ENCODE measurements at places on chromosomes 5 and 9. TPM values are rescaled to one million over a fixed set of nuclear protein-coding genes. Genes with fewer than 3 reads are reported as not detected.
A peak's percentile ranks its signal among the peaks of the same experiment; 100 is the strongest.

- no peak for DNase-seq
These were observed 462.5 kb upstream of the TYRP1 start for GRCh38 chr9:12230708-12231107.

DNA sequence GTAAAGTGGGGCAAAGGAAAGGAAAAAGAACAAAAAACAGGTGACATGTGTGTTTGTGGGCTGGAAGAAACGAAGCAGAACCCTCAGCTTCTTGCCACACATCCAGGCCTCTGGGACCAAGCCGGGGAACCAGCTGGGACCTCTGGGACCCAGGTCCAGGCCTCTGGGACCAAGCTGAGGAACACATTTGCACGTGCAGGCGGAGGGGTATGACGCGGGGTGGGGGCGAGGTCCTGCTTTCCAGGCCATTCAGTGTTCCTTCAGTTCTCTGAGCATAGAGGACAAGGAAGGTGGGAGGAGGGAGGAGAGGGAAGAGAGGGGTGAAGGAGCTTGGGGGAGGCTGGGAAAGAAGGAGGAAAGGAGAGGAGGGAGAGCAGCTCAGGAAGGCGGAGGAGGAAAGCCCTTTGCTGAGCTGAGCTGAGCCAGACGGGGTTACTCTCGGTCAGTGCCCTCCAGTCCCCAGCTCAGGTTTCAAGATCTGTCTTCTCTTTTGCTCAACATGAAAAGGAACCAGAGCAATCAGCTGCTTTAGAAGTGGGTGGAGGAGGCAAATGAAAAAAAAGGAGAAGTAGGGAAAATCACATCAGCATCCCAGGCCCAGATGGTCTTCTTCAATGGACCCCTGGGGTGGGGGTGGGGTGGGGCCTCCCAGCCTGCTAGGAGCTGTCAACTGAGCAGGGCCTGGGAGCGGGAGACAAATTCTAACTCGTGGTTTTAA is 59.1 kb downstream of the ABCA1 start:
- peak; percentile 28 for DNase-seq

DNA sequence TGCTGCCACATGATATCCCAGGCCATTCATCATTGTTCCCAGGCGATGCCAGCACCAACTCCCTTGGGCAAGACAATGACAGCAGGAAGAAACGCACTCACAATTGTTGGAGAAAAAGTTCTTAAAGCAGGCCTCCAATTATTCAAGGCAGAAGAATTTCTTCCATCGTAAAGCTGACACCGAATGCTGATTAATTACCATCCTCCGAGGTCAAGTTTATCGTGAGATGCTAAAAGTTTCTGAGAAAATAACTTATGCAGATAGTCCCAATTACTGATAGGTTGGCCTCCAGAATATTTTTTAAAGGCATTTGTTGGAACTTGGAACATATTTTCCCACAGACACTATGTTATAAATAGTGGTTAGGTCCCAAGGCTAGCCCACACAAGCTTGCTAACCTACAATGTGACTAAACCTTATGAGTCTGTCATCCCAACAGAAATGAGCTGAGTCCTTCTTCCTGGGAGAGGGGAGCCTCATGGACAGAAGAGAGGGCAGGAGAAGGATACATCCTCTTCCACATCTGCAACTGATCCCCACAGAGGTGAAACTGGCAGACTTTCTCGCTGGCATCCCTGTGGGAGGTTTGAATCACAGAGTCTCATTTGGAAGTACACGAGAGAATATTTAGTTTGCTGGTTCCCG is 202.4 kb upstream of the TBC1D2 start:
- DNase-seq = no peak

DNA sequence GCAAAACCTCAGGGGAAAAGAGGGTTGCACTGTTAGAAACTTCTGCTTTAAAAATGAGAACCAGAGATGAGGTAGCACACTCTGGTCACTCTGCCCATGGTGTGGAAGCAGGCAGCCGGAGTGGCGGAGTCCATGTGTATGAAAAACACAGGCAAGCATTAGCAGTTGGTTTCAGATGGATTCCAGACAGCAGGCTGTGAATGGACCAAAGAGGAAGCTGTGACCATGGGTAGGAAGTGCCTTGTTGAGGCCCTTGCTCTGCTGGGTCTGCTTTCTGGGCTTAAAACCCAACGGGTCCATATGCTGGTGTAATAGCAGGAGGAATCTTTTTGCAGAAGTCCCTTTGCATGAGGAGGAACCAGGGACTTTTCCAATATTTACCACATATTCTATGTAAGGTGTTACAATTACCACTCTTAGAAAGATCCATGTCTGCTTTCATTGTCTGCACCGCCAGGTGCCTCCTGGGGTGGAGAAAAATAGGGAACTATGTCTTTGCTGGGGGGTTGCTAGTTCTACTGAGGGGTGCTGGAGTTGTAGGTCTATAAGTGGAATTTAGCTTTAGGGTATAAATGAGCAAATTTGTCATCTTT is 77.0 kb downstream of the ANKRD55 start:
- DNase-seq = no peak

GRCh38 chr9:114385397-114386181 is 2.2 kb downstream of the AKNA start:
- no peak for DNase-seq

DNA sequence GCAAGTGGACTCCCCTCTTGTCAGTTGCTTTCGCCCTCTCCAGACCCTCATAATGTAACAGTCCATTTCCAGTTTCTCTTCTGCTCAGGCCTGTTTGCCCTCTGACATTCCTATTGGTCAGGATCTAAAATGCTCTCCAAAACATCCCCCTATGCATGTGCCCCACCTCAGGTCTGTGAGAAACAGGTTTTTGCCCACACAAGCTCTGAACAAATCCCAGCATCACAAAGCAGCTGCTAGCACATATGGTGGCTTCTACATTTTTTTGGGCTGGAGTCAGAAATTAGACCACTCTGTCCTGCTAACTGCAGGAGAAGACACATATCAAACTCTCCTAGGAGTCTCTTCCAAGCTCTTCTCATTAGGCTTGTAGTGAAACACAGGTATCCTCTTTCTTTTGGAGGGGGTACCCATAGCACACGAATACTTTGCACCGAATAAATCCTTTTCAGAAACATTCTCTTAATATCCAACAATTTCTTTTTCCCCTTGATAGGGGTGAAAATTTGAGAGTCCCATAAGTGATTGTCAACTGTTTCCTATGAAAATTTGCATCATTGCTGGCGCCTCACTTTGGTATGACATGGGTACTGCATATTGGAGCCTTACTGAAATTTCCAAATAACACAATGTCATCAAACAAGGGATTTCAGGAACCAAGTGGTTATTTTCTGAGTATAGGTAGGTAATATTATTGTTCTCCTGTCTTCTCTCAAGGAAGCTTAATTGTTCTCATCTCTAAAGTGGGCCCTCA is 19.3 kb upstream of the HSPA9 start:
- no peak for DNase-seq

DNA sequence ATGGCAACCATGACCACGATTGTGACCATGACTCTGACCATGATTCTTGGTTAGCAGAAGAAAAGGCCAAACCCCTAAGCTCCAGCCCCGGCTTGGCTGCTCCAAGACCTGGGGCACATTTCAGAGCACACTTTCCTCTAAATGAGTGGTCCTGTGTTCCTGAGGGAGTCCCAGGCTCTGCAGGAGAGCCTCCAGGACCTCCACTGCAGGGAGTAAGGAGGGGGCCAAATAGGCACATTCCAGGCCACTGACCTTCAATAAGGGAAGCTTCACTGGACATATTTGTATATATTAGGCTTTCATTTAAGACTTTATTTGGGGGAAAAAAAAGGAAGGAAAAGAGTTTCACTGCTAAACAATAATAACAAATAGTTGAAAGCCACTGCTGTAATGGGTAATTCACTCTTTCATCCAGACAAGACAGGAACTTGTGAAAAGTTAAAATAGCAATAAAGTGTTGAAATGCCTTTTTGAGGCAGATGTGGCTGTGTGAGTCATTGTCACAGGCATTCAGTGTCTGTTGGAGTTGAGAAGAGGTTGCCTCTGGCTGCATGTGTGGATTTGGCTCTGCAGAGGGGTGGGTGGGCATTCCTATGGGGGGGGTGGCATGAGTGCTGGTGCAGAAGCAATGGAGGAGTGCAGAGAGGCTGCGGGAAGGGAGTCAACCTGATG is 63.9 kb upstream of the TGFBR1 start:
- no peak for DNase-seq

GRCh38 chr5:81363093-81363871 is 30.7 kb downstream of the ACOT12 start:
- DNase-seq = no peak

DNA sequence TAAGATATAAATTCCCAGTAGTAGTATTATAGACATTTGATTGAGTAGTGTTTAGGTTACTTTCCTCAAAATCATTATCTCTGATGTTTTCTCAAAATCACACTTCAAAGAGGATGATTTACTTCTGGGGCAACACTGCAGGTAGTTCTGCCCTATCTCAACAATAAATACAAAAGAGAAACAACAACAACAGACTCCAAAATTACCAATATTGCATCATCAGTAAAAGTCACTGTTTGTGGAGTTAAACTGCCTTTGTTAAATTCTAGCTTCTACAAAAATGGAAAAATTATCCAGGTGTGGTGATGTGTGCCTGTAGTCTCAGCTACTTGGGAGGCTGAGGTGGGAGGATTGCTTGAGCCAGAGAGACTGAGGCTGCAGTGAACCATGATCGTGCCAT is 637.6 kb upstream of the ZNF608 start:
- DNase-seq = no peak

DNA sequence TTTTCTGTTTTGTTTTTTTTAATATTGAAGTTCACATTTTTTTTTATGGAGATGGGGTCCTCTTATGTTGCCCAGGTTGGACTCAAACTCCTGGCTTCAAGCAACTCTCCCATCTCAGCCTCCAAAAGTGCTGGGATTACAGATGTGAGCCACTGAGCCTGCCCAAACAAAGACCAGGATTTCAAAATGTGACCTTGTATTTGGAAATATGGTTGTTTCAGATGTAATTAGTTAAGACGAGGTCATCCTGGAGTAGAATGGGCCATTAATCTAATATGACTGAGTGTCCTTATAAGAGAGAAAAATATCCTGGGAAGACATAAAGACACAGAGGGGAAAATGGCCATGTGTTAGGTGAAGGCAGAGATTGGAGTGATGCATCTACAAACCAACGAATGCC is 340.5 kb downstream of the RAB3C start:
- DNase-seq = no peak

- no peak for DNase-seq
These were observed 202.4 kb downstream of the GLIS3 start for GRCh38 chr9:4097515-4097914.

DNA sequence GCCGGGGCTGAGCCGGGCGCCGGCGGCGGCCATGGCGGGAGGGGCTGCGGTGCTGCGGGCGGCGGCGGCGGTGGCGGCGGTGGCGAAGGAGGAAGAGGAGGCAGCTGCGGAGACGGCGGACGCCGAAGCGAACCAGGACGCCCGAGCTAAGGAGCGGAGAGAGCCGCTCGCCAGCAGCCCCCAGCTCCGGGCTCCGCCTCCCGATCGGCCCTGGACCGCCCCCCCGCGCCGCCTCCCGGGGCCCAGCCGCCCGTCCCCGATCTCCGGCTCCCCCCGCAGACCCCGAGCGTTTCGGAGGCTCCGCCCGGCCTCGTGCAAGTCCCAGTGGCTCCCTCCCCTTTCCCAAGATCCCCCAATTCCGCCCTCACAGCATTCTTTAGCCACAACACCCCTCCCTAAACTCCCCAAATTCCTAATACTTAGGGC is at the start of gene ASTN2:
TSS of gene ASTN2 (minus strand) at position 152 of the 426 bp plus-strand sequence. CDS start at position 33, 119 bp downstream.
- peak; percentile 69 for DNase-seq

DNA sequence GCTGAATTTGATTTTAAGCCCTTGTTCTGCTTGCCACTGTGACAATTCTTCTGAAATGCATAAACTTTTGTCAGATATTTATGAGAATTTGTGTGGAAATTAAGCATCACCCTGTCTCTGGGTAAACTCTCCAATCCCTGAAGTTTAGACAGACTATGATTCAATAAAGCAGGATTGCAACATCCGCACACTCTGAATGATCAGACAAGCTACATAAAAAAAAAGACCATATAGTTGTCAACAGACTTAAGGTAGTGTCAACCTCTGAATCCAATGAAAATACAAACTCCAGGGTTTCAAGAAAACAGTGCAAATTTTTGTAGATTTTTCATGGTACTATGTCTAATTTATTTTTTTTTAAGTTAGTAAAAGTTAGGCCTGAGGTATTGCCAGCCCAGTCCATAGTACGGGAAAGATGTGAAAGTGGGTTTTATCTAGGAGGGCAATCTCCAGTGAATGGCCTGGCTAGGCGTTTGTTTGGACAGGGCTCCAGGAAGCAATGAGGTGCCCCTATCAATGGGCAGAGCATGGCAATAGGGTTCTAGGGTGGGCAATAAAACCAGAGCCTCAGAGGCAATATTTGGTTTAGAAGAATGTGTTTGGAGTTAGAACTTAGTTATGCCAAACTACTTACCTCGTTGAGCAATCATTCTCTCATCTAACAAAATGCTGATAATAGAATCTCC is 762.6 kb upstream of the SEMA6A start:
- DNase-seq = no peak

- DNase-seq = no peak
These were observed 56.2 kb upstream of the LPAR1 start for GRCh38 chr9:111094433-111094924.

- no peak for DNase-seq
These were observed 208.8 kb upstream of the TAS2R1 start for GRCh38 chr5:9838916-9839315.

- DNase-seq = no peak
These were observed 135.0 kb upstream of the IRX4 start for GRCh38 chr5:2017540-2018389.

DNA sequence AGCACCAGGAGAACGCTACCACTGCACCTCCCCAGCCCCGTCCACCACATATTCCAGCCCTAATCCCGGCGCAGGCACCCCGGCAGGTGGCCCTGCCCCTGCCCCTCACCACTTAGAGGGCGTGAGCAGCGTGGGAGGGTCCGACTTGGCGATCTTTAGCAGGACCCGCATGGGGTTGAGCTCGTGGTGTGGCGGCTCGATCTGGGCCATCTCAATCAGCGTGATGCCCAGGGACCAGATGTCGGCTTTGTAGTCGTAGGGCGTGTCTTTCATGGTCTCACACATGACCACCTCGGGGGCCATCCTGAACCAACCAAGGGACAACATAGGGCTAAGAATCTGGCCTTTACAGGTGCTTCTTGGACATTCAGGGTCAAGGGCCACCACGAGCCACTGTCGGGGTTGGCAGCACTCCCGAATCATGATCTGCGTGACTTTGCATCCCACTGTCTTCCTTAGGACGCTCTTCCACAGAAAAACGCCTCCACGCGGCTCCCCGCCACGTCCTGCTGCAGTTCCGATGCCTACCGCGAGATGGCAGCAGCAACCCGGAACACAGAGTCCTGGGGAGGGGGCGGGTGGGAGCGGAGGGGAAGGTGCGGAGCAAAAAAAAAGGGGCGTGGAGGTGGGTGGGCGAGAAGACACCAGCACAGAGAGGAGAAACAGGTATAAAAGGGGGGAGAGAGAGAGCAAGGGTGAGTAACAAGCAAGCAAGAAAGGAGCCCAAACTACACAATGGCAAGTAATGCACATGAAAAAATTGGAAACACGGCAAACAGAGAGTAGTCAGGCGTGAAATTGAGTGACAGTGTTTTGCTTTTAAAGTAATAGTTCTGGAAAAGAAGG is 81.3 kb downstream of the STK10 start:
- DNase-seq = no peak

GRCh38 chr9:99873531-99873930 is 32.9 kb upstream of the STX17 start:
- DNase-seq = no peak

The C5orf58 gene
- not detected for total RNA-seq

The ZNG1C gene
- 17.6 TPM for total RNA-seq

The MARCHF6 gene
- total RNA-seq = 98.7 TPM

The SLC36A3 gene
- not detected for total RNA-seq

The ZNF454 gene
- 2.7 TPM for total RNA-seq

The ARSI gene
- total RNA-seq = 0.22 TPM

The SLC34A1 gene
- not detected for total RNA-seq

The TESK1 gene
- 23.0 TPM for total RNA-seq

The NR5A1 gene
- not detected for total RNA-seq

The NPR3 gene
- 1.1 TPM for total RNA-seq

The NUDT12 gene
- total RNA-seq = 12.7 TPM

The MOB3B gene
- 5.6 TPM for total RNA-seq

All from pancreas (tissue), 10 donors.